GM03348 (cell line): ENCODE measurements at places on chromosomes 12 and 14.

DNA sequence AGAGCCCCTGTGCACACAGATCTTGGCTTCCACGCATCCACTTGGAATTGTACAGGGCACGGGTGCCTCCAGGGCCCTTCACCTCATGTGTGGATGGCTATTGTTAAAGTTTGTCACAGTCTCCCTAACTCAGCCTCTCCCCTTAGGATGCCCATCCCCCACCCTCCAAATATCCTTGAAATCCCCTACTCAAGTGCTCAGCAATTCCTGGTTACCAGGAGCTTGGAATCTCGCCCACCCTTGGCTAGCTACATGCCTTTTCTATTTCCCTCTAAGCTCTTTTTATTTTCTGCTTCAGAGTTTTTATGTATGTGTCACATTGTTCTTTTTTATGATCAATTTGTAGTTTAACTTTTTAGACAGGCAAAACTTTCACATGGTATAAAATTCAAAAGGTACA, 13.0 kb upstream of the NR1H4 start:
- DNase-seq, result no peak

DNA sequence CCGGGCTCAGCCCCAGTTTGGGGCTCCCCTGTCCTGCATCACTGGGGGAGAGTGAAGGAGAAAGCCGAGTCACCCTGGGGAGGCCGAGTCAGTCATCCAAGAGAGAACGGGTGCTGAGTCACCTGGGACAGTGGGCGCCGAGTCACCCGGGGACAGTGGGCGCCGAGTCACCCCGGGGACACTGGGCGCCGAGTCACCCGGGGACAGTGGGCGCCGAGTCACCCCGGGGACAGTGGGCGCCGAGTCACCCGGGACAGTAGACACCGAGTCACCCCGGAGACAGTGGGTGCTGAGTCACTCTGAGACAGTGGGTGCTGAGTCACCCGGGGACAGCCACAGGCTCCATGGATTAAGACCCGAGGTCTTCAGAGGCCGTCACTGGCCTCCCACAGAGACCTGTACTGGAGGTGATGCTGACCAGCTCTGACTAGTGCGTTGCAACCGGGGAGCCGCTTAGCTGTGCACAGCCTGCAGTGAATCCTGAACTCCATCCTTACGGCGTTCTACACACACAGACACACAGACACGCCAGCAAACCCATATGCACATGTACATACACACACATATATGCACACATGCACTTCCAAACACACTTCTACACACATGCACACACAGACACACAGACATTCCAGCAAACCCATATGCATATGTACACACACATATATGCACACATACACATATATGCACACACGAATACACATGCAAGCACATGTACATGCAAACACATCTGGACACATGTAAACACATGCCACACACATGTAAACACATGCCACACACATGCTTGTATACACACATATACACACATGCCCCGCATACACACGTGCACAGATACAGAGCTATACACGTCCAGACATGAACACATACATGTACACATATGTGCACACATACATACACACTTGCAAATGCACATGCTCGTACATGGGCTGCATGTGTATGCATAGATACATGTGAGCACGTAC, 64.9 kb upstream of the GALNT9 start:
- DNase-seq, result no peak

GRCh38 chr12:105378911-105379310, 48.4 kb downstream of the C12orf75 start:
- no peak for DNase-seq

GRCh38 chr14:33510063-33510481, 440.8 kb downstream of the EGLN3 start:
- peak; percentile 24 for DNase-seq

- DNase-seq, result peak; percentile 46
Measured at GRCh38 chr12:9049520-9050133, 60.3 kb downstream of the KLRG1 start.

- DNase-seq, result no peak
Measured at GRCh38 chr14:89214221-89214965, 202.6 kb downstream of the FOXN3 start.

DNA sequence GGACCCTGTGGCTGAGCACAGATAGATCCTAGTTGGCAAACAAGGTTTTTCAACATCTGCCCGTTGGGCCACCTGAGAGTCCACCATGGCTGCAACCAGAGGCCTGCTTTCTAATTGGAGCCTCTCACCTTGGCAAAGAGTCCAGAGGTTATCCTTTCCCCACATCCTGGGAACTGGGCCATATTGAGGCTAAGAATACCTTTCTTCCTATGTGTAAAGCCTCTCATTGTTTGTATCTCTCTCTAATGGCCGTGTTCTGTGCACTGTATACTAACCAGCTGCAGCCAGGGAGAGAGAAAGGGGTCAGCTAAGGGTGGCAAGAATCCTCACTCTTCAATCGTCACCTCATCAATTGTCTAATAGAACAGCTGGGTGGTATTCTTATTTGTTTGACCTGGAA, 79.1 kb upstream of the ST8SIA1 start:
- DNase-seq, result no peak

- DNase-seq, result peak; percentile 39
Measured at GRCh38 chr14:96086574-96087077, 47.5 kb downstream of the C14orf132 start.

DNA sequence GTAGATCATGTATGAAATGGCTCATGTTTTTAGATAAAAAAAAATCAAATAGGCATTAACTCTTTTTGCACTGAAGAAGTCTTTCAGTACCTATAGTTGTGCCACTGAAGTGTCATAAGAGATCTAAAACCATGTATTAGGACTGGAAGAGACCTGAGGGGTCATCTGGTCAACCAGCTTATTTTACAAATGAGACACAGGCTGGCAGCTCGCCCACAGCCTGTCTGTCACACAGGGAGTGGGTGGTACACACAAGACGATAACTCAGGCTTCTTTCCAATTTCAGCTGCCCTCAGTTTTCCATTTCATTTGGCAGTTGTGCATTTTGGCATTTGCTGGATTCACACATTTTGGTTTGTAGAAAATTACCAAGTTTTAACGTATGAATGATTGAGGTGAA, 34.7 kb downstream of the C12orf75 start:
- no peak for DNase-seq

GRCh38 chr12:66636771-66637170, 42.1 kb downstream of the GRIP1 start:
- no peak for DNase-seq

DNA sequence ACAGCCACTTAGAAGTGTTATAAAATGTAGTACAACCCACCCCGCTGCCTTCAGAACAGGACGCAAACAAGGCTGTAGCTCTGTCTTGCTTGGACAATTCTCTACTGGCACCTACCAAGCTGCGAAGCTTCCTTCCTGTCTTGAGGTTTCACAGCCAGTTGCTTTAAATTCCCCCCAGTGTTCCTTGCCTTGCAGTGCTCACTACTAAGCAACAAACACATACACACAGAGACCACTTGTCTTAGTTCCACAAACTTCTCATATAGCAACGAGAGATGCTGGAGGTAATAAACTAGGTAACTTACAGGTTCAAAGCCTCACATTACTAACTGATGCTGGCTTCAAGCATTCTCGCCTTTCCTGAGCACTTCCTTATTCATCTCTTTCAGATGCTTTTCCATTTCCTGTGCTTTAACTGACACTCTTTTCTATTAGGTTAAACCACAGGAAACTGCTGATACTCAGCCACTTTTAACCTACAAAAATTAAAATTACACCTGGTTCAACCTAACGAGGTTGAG, 91.5 kb upstream of the PTGDR start:
- no peak for DNase-seq

DNA sequence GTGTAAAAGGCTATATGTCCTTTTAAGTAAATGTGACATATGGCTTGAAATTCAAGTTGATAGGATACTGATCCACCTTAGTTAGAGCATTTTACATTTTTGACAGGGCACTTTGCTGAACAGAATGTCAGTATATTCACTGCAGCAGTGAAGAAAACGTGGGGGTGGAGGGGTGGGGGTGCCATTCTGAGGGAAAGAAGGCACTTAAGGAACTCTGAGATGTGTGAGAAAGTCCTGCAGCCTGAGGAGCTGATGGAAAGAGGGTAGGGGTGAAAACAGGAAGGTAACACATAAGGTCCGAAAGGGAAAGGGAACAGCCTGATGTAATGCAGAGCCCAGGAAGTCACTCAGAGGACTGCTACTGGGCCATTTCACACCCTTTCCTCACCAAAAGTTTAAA, 265.5 kb upstream of the GRIP1 start:
- no peak for DNase-seq

- no peak for DNase-seq
Measured at GRCh38 chr14:87494010-87494409, 499.0 kb downstream of the GALC start.
